ENCODE measurements at places on chromosomes 13 and 19. TPM values are rescaled to one million over a fixed set of nuclear protein-coding genes. Genes with fewer than 3 reads are reported as not detected.

Gene LILRB1
- 1.4 TPM for polyA plus RNA-seq

Gene ZNF665
- polyA plus RNA-seq, result 11.7 TPM

DNA sequence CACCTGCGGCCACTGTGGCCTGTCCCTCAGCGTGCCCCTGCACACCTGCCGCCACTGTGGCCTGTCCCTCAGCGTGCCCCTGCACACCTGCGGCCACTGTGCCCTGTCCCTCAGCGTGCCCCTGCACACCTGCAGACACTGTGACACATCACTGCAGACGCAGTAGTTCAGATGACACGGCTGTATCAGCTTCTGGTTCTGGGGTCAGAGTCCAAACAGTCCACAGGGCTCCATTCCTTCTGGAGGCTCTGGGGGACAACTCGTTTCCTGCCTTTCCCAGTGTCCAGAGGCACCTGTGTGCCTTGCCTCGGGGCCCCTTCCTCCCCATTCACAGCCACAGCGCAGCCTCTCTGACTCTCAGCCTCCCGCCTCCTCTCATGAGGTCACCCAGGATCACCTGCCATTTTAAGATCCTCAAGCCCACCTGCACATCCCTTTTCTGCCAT lies 5.5 kb downstream of the SF3A2 start:
- DNase-seq, result no peak

GRCh38 chr19:47623151-47623920 lies 14.4 kb downstream of the BICRA start:
- DNase-seq, result no peak

DNA sequence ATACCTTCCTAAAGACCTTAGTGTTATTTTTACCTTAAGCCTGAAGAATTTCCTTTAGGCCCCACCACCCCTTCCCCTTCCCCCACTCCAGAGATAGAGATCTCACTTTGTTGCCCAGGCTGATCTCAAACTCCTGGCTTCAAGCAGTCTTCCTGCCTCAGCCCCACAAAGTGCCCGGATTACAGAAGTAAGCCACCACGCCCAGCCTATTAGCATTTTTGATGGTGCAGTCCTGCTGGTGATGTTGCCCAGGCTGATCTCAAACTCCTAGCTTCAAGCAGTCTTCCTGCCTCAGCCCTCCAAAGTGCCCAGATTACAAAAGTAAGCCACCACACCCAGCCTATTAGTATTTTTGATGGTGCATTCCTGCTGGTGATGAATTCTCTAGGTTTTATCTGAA lies 22.0 kb downstream of the ZNF567 start:
- no peak for DNase-seq

- no peak for DNase-seq
These were observed 10.6 kb upstream of the CEACAM21 start for GRCh38 chr19:41565379-41565720.

DNA sequence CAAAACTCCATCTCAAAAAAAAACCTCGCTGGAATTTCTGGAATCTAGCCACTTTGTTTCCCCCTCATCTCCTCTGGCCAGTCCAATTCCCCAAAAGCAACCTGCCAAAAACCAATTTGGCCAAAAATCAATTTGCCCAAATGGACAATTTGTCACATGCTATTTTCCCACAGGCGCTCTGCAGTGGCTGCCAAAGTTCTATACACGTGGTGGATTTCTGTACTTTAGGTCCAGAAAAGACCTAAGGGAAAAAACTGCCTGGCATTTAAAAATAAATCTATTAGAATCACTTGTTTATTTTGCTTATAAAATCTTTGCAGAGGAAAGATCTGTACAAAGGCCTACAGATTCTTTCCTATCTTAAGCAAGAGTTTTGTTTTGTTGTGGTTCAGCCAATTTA lies 79.4 kb downstream of the MAP4K1 start:
- no peak for DNase-seq
